A673 (cell line): ENCODE measurements at places on chromosomes 1 and 21. TPM values are rescaled to one million over a fixed set of nuclear protein-coding genes. Genes with fewer than 3 reads are reported as not detected.

The BMP8A gene
- not detected in 2 replicates for total RNA-seq

The KIF2C gene
- 127 and 136 TPM in 2 replicates for total RNA-seq

The AMY1A gene
- total RNA-seq: not detected in 2 replicates

The WLS gene
- 144 and 149 TPM in 2 replicates for total RNA-seq

The USH2A gene
- total RNA-seq: not detected in 2 replicates

The F11R gene
- 2.3 and 4.1 TPM in 2 replicates for total RNA-seq

The C1QC gene
- not detected in 2 replicates for total RNA-seq

The TACSTD2 gene
- not detected in 2 replicates for total RNA-seq

The ACADM gene
- total RNA-seq: 35.6 and 37.3 TPM in 2 replicates

The BATF3 gene
- total RNA-seq: 4.1 and 6.9 TPM in 2 replicates
